ENCODE measurements at places on chromosomes 4 and X.

DNA sequence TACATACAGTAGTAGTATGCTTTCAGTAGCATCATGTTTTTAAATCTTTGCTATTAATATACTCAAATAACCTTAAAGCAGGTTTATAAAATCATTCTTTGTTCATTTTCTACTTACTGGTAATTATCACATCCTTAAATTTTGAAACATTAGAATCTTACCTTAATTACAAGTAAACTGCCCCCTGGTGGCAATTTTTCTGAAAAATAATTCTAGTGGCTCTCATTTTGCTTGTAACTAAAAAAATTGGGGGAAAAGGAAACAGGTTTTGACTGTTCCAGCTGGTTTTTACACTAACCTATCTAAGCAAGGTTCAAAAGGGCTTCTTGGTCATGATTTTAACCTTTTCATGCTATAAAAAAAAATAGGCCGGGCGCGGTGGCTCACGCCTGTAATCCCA lies 18.5 kb upstream of the DCAF4L1 start:
- DNase-seq, result no peak

GRCh38 chrX:96729868-96730643 lies 45.4 kb downstream of the DIAPH2 start:
- DNase-seq, result no peak

GRCh38 chr4:134533068-134533467 lies 331.5 kb upstream of the PABPC4L start:
- DNase-seq, result no peak

GRCh38 chrX:11287505-11287904 lies 5.7 kb upstream of the AMELX start:
- DNase-seq, result no peak

- peak; percentile 16 for DNase-seq
Measured at GRCh38 chr4:26319949-26320537, 771 bp upstream of the RBPJ start.

DNA sequence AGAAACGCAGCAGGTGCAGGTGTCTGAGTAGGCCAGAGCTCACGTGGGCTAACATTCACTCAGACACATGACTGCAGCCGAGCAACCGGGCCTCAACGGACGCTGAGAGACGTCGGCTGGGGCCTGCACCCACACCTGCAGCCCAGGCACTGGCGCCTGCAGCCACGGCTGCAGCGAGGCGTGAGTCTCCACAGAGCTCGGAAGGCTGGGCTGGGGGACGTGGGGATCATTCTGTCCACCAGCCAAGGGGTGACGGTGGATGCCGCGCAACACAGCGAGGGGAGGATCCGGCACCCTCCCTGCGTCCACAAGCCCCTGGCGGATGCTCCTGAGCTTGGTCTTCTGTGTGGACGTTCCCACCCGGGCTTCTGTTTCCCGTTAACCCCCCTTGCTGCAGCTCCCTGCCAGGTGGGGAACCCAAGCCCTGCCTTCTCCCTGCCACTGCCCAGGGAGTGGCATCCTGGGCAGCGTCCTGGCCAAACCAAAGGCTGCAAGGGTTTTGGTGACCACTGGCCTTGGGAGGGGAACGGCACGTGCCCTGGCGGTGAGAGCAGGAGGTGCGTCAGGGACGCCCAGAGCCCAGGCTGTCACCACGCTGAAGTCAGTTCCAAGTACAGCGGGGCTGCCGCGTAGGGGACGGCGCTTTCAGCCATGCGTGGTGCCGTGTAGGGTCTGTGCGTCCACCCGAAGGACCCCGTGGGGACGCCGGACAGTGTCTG lies 16.3 kb downstream of the PPP2R3B start:
- no peak for DNase-seq

Measured in activated gamma-delta T cell treated with Interleukin-2 at 50 U/mL for 16 hours (primary cell).